ENCODE measurements at places on chromosomes 5 and 9.
A peak's percentile ranks its signal among the peaks of the same experiment; 100 is the strongest.

DNA sequence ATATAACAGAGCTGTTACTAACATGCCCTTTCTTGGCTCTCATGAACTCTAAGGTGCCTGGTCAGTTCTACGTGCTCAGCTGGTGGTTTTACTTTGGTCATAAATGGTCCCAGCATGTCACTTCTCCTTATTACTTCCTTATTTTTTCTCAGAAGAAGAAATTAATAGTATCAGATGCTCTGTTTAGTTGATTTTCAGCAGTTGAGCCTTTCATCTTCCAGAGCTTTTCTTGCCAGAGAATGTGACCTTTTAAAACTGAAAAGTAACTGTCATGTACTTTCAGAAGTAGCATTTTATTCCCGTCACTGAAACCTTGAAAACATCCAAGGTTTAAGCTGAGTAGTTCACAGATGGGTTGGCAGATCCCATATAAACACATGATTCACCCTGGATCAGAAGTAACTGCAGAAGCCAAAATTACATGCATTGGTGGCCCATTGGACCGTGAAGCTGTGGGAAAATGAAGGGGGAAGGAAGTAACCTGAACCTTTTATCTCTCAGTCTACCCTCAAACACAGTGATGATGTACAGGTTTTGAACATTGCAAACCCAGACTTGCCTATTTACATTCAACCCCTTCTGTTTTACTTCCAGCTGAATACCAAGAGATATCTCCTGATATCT is 50.5 kb downstream of the HACD4 start:
- DNase-seq, result peak; percentile 30

GRCh38 chr5:11378461-11378860 is 525.8 kb downstream of the CTNND2 start:
- DNase-seq, result no peak

DNA sequence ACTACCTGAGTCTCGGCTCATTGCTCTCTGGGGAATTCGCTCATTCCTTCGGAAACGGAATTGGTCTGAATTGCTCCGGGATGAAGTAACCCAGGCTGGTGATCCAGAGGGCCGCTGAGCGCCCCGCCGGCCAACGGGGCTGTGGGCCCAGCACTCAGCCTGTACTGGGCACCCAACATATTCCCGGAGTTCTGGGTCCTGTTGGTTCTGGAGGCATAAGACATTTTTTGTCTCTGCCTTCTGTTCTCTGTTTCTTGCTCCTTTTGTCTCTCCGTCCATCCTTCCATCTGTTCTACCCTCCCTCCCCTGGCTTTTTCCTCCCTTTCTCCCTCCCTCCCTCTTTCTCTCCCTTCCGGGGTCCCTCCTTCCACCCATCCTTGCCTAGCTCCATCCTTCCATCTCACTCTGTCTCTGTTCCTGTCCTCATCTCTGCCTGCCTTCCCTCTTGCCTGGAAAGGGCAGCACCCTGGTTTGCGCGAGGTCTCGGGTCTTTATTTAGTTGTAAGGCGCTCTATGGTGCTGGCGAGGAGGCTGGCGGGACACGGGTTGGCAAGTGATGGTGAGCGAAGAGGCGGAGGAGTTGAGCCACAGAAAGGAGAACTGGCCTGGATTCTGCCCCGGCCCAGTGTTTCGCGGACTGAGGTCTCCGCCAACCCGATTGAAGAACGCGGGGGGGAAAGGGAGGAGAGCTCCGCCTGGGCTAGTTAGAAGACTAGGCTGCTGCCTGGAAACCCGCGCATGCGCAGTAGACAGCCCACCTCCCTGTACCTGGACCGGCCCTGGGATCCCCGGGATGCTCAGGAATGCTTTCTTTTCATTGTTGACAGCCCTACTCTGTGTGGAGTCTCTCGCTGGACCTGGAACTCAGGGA is 1468.0 kb downstream of the FOXD4L5 start:
- peak; percentile 62 for DNase-seq

GRCh38 chr5:14204785-14205321 is 61.7 kb downstream of the TRIO start:
- DNase-seq, result peak; percentile 54

GRCh38 chr5:121899346-121899745 is 47.7 kb downstream of the FTMT start:
- no peak for DNase-seq
